ENCODE measurements at places on chromosomes 2 and 18.

GRCh38 chr2:217157581-217157980, 297.7 kb upstream of the TNP1 start:
- no peak for DNase-seq

DNA sequence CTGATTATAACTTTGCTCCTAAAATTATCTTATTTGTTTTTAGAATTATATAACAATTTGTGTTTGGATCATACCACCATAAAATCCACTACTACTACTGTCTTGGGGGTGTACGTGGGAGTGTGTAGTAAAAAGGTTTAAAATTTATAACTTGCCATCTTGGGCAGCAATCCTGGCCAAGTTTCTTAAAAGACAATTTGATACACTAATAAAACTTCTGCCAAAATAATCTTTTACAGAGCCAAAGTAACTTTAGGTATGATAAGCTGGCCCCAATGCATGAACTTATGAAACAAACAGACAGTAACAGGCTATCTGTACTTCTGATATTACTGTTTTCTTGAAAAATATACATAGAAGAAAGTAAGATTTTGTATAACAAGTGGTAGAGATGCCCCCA, 11.3 kb upstream of the UBE2E3 start:
- DNase-seq: no peak

DNA sequence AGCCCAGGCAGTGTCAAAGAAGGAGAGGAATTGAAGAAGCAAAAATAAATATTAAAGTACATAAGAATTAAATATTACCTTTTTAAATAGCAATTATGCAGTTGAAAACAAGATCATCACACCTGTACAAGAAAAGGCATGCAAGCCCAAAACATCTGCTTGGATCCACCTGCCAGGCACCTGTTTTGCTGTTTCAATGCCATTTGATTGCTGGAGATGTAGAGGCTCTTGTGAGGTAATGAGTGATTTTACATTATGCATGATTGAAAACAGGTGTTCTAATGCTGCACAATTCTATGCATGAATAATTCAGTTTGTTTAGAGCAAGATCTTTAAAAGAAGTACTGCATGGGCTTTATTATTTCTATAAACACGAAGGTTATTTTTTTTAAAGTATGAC, 700.6 kb upstream of the ZEB2 start:
- DNase-seq: no peak

- no peak for DNase-seq
These were observed 163.6 kb upstream of the VRK2 start for GRCh38 chr2:57882895-57883515.

DNA sequence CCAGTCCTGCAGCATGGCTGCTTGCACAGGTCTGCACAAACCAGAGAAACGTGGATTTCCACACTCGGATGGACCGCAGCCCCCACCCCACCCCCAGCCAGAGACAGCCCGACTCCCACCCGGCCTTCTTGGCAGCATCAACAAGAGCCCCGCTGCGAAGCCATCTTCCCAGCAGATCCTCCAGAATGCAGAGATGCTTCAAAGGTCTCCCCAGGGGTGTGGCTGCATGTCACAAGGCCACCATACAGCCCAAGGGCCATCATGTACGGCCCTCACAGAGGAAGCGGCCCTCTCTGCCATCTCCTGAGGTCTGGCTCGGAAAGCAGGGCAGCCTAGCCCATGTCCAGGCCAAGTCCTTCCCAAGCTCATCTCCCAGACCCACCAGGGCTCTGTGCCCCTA, 11.5 kb downstream of the DNMT3A start:
- no peak for DNase-seq

GRCh38 chr2:28610583-28611201, 114.8 kb downstream of the PLB1 start:
- no peak for DNase-seq

- DNase-seq: no peak
These were observed 35.6 kb upstream of the ZSWIM2 start for GRCh38 chr2:186884587-186884986.

DNA sequence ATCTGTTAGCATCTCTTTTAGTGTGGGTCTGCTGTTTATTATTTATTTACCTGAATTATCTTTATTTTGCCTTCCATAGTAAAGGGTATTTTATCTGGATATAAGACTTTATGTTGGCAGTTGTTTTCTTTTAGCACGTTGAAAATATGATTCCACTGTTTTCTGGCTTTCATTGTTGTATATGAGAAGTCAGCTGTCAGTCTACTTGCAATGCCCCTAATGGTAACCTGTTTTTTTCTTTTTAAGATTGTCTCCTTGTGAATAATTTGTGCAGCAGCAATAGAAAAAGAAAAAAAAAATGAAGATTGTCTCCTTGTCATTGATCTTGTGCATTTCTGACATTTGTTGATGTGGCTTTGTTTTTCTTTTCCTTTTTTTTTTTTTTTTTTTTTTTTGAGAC, 27.2 kb downstream of the SNED1 start:
- no peak for DNase-seq

DNA sequence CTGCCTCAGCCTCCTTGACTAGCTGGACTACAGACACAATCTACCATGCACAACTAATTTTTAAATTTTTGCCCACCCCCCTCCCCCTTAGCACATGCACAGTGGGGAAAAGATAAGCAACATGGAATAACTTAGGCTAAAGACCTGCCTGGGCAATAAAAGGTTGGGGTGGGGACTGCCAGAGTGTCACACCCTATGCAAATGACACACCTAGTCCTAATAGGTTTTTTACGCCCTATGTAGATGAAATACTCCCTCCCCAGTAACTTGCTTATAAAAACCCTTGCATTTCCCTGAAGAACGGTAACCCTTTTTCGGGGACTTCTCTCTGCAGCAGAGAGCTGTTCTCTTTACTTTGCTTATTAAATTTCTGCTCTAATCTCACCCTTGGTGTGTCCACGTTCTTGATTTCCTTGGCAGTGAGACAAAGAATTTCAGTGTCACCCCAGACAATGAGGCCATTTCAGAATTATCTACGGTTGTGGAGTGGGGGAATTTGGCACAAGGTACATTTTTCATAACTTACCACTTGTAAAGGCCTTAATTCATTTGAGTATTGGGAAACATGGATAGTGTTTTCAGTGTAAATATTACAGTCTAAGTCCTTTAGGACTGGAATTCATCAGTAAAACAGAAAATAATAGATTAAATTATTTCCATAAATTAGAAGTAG, 109.2 kb downstream of the NOL4 start:
- DNase-seq: no peak

- DNase-seq: no peak
These were observed 54.4 kb downstream of the TWIST2 start for GRCh38 chr2:238902285-238902684.

GRCh38 chr2:238702276-238703052, 145.4 kb upstream of the TWIST2 start:
- no peak for DNase-seq

GRCh38 chr18:55353806-55354205, 234.2 kb downstream of the TCF4 start:
- no peak for DNase-seq

GRCh38 chr2:3423492-3424170, 44.1 kb downstream of the TRAPPC12 start:
- peak; percentile 60 for DNase-seq

GRCh38 chr2:215290980-215291599, 20.8 kb upstream of the ATIC start:
- no peak for DNase-seq

GRCh38 chr2:28618221-28619141, 122.6 kb downstream of the PLB1 start:
- DNase-seq: no peak

GRCh38 chr2:226766352-226767055, 33.1 kb downstream of the IRS1 start:
- DNase-seq: no peak

GRCh38 chr2:133110201-133110600, 440.2 kb upstream of the LYPD1 start:
- DNase-seq: no peak

GRCh38 chr2:177631680-177632079, 239.1 kb downstream of the AGPS start:
- no peak for DNase-seq

DNA sequence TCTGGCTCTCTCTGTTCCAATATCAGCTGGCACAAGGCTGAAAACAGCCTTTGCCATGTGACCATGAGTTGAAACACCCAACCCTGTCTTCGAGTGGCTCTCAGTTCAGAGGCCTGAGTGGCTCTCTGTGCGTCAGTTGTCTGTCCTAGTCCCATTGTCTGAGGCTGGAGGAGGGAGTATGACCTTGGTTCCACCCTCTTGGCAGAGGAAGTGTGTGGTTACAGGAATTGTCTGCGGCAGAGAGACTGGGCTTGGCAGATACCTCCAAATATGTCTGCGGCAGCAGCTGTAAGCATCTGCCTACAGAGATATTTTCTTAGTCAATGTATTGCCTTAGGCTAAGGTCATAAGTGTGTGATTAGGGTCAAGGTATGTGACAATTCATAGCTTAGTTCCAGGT, 32.6 kb downstream of the CNGA3 start:
- DNase-seq: no peak

GRCh38 chr18:50582500-50582899, 22.6 kb downstream of the MAPK4 start:
- no peak for DNase-seq

DNA sequence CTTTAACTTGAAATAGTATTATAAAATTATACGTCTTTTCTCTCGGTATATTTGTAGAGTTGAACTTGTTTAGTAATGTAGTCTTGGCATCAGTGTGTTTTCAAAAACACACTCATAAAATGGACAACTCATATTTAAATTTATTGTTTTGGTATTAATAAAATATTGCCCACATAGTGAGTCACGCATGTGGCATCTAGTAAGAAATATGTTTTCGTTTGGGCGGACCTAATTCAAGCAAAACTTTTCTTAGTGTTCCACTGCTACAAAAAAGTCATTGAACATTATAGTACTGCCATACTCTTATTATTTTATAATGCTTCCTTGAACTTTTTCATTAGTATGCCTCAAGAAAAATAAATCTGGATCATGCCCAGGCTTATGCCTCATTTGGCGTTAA, 31.1 kb upstream of the FAM237A start:
- DNase-seq: no peak

- no peak for DNase-seq
These were observed 27.8 kb downstream of the ZNF532 start for GRCh38 chr18:58892488-58892887.

DNA sequence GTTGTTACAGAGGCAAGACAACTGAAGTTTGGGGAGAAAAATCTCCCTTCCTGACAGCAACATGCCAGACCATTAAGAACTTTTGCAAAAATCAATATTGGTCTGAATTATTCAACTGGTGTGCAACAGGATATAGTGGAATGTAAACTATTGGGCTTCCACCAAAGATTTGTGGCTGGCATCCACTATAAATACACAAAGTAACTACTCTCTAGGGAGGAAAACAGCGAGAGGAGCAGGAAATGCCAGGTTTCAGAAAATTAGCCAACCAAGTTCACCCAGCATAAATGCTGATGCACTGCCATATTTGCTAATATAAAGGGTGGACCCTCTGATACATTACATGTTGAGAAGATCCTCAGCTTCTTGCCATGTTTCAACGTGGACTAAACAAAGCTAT, 267.6 kb upstream of the LYPD1 start:
- DNase-seq: no peak

- no peak for DNase-seq
These were observed 11.6 kb downstream of the CFLAR start for GRCh38 chr2:201127570-201127969.

GRCh38 chr2:145655165-145655765, 1135.3 kb upstream of the ZEB2 start:
- no peak for DNase-seq

DNA sequence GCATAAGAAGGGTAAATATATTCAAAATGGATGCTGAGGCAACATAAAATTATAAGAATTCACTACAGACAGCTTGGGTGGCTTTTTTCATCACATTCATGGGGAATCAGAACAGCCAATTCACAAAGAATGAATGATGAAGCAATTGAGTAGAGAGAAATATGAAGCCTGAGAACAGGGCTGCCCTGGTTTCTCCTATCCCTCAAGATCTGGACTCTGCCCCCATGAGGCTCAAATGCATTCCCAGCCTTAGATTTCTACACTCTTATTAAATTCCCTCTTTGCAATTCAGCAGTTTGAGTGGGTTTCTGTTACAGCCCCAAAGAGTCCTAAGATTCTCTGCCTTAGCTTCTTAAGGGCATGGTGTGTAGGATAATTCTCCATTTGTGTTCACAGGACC, 172.5 kb downstream of the MAIP1 start:
- DNase-seq: no peak

- no peak for DNase-seq
These were observed 152.9 kb downstream of the DYSF start for GRCh38 chr2:71606244-71606643.

- no peak for DNase-seq
These were observed 108.4 kb downstream of the ARHGAP28 start for GRCh38 chr18:6837904-6838303.

- no peak for DNase-seq
These were observed 158.3 kb downstream of the MTX2 start for GRCh38 chr2:176427549-176427948.

DNA sequence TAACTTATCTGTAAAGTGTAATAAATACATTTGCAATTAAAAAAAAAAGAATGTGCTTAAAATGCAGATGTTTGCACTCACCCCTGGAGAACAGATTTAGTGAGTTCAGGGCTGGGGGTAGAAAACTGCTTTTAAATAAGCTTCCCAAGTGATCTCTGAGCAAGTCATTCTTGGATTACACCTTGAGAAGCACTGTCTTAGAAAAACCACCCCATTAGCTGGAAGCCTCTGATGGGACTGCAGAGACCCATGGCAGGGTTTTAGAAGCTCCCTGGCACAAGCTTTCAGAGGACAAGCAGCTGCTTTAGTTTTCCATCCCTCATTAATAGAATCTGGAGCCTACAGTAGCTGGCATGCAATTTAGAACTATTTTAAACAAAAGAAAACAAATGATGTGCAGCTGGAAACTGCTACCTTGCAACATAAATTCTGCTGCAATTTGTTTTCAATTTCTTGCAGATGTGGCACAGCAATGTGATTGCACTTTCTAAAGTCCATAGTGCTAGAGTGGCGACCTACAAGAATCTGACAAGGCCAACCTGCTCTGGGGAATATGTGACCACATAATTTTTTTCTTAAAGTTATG, 141.5 kb downstream of the CDC42EP3 start:
- DNase-seq: no peak

- no peak for DNase-seq
These were observed 377.4 kb upstream of the DSEL start for GRCh38 chr18:67893916-67894315.

DNA sequence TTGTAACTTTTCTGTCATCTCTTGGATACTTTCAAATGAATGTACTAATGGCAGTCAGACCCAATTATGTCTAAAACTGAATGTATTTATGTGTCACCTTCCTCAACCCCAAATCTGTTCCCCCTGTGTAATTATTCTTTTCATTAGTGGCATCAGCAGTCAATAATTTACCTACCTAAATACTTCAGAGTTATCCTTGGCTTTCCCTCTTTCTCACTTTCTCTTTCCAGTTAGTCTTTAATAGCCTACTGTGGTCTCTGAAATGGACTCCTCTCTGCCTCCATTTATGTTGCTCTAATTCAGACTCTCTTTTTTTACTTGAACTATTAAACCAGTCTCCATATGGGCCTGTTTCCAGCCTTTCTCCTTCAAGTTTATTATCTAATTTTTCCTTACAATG, 21.0 kb downstream of the C18orf63 start:
- DNase-seq: no peak

GRCh38 chr18:6487968-6488367, 73.3 kb upstream of the L3MBTL4 start:
- no peak for DNase-seq

GRCh38 chr2:207617011-207617671, 8.1 kb downstream of the METTL21A start:
- no peak for DNase-seq

Measured in CD8-positive, alpha-beta memory T cell (primary cell).